ENCODE measurements at places on chromosomes 16 and 17.

GRCh38 chr17:72579990-72580320, 459.1 kb downstream of the SOX9 start:
- no peak for DNase-seq

- no peak for DNase-seq
Observed at GRCh38 chr17:78042542-78042941, 84.0 kb downstream of the TNRC6C start.

- DNase-seq = peak; percentile 99
Observed at GRCh38 chr17:49193513-49194296, 16.7 kb downstream of the GNGT2 start.

DNA sequence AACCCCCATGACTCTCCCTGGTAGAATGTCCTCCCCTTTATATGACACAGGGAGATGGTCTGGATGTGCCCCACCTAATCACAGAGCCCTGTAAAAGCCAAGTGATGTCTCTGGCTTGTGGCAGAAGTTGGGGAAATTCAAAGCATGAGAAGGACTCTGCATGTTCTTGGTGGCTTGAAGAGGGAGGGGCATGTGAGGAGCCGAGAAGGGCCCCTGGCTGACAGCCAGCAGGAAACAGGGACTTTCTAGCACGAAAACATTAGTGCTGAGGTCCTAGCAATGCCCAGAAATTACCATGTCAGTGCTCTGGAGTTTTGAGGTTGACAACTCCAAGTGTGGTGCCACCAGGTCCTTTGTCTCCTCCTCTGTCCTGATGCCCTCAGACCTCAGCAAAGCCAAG, 75.9 kb downstream of the USP22 start:
- no peak for DNase-seq

DNA sequence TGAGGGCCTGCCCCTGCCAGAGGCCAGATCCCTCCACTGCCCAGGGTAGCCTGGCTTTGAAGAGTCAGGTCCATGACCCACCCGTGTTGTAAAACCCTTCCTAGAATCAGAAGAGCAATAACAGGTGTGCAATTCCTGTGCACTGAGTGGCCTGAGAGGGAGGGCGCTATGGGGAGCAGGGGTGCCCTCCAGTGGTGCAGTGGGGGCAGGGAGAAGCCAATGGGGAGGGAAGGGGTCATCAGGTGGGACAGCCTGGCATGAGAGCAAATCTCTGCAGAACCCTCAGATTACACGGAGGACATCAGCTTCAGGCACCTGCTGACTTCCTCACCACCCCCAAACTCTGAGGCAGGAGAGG, 72.9 kb upstream of the ZNF469 start:
- no peak for DNase-seq

GRCh38 chr16:2535625-2536013, 2.2 kb upstream of the PDPK1 start:
- no peak for DNase-seq

GRCh38 chr17:66387392-66387981, 85.1 kb downstream of the PRKCA start:
- DNase-seq = no peak

- no peak for DNase-seq
Observed at GRCh38 chr16:19868421-19868820, 16.2 kb downstream of the GPRC5B start.

- no peak for DNase-seq
Observed at GRCh38 chr16:52229471-52229870, 317.5 kb downstream of the TOX3 start.

DNA sequence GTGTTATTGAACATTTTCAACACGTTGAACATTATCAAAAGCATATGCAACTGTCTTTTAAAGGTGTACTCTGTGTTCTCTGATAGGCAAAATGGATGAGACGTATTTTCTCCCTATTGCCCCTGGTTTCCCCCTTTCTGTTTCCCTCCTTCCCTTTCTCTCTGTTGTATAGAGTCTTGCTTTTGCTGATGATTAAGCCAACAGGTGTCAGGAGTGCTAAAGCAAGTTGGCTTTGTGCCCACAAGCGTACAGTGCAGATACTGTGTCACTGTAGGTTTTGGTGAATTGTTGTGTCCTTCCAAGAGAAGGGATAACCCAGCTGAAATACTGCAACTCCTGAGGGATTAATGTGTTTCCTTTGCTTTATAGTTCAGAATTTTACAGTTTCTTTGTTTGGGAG, 74.4 kb downstream of the COX10 start:
- peak; percentile 55 for DNase-seq

GRCh38 chr16:56610017-56610608, 1.7 kb downstream of the MT2A start:
- peak; percentile 89 for DNase-seq

DNA sequence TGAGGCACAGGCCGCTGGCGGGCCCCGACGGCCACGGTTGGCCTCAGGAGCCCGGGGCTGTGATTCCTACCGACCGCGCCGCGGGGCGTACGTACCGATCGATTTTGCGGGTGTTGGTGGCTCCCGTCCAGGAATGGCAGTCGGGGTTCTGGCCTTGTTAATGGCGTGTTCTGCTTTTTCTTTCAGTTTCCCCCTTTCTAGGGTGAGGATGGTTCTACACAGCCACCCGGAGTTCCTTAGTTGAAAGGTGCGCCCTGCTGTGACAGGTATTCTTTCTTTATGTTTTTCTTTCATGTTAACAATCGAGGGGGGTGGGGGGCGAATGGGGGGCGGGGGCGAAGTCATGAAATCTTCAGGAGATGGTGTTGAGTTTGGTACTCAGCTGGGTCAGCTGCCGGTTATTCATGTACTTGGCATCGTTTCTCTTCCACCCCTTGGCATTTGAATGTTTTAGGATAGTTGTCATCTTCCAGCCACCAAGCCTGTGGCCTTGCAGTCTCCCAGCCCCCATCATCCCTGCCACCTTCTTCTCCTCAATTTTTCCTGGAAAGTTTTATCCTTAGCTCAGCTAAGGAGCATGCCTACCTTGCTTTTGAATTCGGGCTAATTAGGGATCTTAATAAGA, 802 bp downstream of the CYLD start:
- DNase-seq = peak; percentile 73

DNA sequence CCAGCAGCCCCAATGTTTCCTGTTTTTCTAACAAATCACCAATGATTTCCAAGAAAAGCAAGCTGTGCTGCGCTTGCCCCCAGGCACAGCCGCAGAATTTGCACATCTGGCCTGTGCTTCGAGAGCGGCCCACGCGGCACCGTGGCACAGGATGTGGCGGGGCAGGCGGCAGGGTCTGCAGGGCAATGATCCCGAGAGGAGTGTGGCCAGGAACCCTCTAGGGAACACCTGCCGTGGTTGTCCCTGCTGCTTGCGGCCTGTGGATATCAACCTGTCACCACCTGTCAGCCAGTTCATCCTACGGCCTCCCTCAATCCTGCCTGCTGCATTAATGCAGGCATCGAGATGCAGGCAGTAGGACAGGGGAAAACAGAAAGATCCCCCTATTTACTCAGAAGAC, 24.0 kb downstream of the PIK3R5 start:
- no peak for DNase-seq

GRCh38 chr17:14104734-14105133, 35.4 kb downstream of the COX10 start:
- no peak for DNase-seq

- DNase-seq = no peak
Observed at GRCh38 chr17:27612160-27612770, 18.7 kb upstream of the LGALS9 start.

- DNase-seq = no peak
Observed at GRCh38 chr17:80379348-80379747, 35.6 kb upstream of the ENDOV start.

DNA sequence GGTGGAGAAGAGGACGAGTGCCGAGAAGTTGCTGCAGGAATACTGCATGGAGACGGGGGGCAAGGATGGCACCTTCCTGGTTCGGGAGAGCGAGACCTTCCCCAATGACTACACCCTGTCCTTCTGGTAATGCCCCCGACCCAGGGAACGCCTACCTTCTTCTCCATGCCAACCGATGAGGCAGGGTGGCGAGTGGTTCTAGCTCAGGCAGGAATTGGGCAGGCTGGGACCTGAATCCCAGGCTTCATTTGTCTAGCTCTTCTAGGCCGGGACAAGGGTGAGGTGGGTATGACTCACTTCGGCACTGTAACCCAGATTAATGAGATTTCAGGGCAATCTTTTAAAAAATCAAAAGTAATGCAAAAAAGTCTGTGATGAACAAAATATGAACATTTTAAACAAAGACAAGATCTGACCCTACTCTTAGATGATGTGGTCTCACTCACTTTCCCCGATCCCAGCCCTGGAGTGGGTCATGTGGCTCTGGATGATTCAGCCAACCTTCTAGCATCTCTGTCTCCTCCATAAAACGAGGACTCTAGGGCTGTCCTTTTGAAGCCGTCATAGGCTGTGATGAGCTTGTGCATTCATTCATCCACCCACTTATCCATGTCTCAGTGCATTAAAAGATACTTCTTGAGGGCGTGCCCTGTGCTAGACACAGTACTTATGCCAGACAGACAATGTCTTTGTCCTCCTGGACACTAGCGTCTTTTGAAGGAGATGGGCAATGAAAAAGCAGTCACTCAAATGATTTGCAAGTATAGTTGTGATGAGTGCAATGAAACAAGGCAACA, 102.6 kb downstream of the SDR42E1 start:
- no peak for DNase-seq

- no peak for DNase-seq
Observed at GRCh38 chr16:29022196-29022595, 37.3 kb downstream of the LAT start.

DNA sequence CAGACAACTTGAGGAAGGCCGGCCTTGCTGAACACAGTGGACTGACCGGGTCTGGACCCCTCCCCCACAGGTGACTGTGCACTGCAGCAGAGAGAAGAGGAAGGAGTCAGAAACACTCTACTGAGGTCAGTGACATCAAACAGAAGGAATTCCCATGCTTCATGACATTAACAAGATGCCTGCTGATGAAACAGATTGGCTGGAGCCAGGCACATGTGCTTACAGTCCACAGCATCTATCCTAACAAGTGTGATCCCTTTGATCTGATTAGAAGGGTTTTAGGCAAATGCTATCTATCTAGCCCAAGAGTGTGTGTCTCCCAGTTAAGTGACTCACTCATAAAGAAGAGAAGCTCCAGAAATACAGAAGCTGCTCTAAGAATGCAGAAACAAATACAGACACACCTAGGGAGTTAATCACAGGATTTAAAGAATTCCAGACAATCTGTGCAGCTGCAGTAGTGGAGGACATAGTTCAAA, 90.2 kb downstream of the SYCE1L start:
- peak; percentile 95 for DNase-seq

DNA sequence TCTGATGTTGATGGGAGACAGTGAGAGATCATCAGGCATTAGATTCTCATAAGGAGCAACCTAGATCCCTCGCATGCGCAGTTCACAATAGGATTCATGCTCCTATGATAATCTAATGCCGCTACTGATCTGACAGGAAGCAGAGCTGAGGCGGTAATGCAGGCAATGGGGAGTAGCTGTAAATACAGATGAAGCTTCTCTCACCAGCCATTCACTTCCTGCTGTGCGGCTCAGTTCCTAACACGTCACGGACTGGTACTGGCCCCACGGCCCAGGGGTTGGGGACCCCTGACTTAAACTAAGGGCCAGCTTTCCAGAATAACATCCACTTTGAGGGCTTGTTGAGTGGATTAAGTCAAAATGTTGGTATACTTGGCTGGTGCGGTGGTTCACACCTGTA, 2.6 kb upstream of the TMEM219 start:
- no peak for DNase-seq

GRCh38 chr17:8145811-8146210, 6.4 kb downstream of the PER1 start:
- DNase-seq = no peak

DNA sequence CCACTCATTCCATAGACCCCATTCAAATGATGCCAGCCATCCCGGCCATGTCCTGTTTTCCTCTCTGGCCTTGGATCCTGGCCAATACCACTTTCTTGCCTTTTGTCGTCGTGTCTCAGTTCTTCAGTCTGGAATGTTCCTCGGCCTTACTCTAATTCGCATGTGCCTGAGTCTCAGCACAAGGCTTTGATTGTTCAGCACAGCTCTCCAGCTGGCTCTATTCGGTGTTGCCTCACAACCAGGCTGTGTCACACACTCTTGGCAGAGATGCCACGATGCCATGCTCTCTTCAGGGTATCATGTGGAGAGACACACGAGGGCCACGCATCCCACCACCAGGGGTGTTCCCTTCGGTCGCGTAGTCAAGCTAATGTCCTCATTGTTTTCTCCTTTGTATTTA, 1.8 kb upstream of the VPS4A start:
- no peak for DNase-seq

- DNase-seq = no peak
Observed at GRCh38 chr17:49834118-49834743, 13.6 kb downstream of the TAC4 start.

DNA sequence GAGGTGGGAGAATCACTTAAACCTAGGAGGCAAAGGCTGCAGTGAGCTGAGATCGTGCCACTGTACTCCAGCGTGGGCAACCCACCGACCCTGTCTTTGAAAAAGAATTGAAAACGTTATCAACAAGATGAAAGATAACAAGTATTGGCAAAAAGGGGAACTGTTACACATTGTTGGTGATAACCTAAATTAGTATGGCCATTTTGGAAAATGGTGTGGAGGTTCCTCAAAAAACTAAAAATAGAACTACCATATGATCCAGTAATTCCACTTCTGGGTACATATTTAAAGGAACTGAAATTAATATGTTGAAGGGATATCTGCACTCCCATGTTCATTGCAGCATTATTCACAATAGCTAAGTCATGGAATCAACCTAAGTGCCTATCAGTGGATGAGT, 61.0 kb downstream of the ABHD15 start:
- no peak for DNase-seq

- DNase-seq = no peak
Observed at GRCh38 chr17:1995907-1996799, 29.0 kb downstream of the RTN4RL1 start.

GRCh38 chr17:40159456-40159855, 17.8 kb upstream of the RAPGEFL1 start:
- DNase-seq = no peak

GRCh38 chr16:14289692-14290340, 218.7 kb downstream of the MRTFB start:
- DNase-seq = peak; percentile 51

GRCh38 chr16:50286681-50287080, 20.3 kb downstream of the ADCY7 start:
- DNase-seq = no peak

- DNase-seq = no peak
Observed at GRCh38 chr17:43906951-43907424, 348 bp downstream of the MPP2 start.

DNA sequence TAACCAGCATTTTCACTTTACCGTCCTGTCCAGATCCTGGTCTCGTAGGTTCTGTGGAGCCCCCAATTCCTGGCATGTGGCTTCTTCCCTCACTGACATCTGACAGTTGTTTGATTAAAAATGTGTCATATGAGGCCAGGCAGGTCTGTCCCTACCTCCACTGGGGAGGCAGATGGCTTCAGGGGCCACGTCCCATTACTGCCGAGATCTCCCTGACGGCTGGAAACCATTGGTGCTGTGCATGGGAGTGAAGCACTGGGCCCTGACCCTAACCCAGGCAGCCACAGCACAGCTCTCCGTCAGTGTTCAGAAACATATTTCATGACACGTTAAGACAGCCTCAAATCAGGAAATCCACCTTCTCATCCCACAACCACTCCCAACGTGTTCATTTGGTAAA, 77.5 kb downstream of the GNAO1 start:
- no peak for DNase-seq

Data from kidney tubule cell (primary cell).